ENCODE measurements at places on chromosomes 5 and 9.

DNA sequence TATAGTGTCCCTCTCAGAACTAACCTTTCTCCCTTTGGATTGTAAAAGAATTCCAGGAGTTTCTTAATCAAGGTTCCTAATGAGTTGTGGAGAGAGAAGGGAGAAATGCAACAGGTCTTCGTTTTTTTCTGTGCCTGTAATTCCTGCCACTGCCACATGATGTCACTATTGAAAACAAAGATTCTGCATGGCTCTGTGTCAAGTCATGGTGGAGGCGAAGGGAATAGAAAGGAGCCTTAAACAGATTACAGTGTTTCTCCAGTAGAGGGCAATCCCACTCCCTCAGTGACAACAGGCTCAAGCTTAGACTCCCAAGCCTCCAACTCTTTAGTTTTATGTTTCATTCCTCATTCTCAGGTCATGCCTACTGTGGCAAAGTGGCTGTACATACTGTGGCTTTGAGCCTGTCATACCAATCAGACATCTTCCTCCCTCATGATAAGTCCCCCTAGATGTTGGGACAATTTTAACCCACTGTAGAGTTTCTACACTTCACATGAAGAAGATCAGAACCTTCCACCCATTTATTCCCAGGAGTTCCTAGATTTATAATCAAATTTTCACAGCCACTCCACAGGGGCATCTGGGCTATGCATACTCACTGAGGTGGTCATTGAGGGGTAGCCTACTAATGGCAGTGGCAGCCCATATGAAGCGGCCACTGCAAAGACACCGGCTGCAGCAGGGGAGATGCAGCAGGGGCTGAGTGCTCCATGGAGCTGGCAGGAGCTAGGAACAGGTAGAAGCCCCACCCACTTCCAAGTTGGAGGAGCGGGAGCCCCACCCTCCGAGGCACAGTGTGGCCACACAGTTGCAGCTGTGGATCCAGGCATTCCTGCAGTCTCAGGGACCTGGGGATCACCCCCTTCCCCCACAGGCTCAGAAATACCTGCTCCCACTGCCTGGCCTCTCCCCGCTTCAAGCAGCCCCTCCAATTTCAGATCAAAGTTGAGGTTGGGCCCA lies 97.4 kb upstream of the TRIM32 start:
- DNase-seq, result peak; percentile 43

DNA sequence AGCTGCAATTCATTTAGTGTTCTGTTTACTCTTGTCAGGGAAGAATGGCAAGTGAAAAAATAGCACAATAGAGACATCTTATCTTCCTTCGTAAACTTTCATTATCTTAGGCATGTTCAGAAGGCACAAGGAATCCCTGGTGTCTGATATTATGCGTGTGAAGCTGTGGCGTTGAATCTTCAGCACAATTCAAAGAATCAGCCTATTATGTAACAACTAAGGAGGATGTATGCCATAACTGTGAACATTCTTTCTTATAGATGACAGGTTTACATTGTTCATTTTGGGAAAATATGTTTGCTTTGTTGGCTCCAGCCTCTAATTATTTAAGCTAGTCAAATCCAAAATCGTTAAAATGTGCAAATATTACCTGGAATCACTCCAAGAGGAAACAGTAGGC lies 446.1 kb downstream of the ANXA1 start:
- DNase-seq, result no peak

DNA sequence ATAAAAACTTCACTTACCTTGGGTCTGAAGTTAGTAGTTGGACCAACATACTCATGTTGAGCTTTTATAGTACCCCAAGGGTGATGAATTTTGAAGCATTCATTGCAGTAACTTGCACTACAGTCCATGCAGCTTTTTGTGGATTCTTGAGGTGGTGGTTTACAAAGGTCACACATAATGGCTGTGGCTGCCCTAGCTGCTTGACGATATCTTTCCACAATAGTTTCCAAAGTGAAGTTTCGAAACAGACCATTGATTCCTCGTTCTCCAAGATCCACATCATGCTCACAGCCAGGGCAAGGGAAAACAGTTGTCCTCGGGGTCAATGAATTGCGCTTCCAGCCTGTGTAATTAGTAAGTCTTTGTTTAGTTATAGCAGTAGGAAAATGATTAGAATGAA lies 22.7 kb downstream of the TRIM36 start:
- DNase-seq, result no peak

DNA sequence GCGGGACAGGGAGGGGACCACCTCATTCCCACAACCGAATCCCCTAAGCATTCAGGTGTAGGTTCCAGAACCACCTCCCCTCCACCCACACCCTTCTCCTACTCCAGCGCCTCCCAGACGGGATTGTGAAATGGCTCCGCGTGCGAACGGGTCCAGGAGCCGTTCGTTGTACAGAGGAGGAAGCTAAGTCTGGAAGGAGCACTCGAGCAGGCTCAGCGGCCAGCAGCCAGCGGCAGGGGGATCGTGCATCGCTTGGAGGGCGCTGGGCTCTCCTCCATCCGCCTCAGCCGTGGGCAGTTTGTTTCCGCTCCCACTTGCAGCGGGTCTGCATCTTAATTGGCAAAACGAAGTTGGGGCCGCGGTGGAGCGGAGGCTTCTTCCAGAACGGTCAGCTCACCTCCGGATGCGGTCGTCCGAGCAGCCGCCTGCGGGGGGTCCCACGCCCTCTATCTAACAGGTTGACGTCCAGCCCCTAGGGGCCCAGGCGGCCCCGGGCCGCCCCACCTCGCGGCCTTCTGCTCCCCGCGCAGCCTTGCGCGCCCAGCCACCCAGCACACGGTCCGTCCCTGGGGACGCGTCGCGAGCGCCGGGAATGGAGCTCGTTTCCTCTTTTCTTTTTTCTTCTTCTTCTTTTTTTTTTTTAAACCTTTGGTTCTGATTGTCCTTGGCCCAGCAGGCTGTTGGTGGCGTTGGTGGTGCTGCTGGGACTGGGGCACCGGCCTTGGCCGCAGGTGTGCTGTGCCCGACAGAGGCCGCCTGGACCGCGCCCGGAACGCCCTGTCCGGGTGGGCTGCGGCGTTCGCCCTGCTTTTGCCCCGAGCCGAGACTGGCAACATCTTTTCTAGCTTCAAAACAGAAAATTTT lies 3.9 kb upstream of the BARX1 start:
- no peak for DNase-seq

DNA sequence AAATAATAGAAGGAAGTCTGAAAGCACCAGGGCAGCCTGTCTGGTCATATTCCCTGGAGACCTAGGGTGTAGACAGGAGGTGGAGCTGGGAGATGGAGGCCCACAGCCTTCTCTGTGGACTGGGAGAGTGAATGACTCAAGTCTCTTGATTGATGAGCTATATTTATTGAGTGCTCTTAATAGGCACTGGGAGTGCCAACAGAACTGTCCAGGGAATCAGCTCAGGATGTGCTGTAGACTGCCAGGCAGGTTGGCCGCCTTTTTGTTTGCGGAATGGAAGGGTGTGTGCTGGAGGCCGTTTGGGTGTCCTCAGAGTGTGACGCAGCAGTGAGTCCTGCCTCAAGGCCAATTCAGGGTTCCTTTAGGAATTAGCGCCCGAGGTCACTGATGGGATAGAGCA lies 33.4 kb upstream of the POMT1 start:
- DNase-seq, result no peak

DNA sequence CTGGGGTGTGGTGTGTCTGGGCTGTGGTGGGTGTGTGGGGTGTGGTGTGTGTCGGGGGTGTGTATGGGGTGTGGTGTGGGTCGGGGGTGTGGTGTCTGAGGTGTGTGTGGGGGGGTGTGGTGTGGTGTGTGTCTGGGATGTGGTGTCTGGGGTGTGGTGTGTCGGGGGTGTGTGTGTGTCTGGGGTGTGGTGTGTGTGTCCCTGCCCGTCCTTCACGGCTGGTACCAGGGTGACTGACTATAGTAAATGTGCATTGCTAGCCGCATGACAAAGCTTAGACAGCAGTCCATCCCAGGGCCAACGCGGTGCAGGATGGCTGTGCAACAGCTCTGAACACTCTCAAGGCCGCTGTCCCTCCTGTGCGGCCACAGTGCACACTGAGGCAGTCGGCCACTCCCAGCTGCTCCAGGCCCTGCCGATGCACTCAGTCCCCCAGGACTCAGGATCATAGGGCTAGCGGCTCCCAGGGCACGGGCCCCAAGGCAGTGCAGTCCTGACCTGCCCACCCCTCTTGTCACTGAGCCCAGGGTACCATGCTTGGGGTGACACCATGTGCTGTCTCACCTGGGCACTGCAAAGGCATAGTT lies 54.0 kb downstream of the SECISBP2 start:
- DNase-seq, result no peak

- no peak for DNase-seq
Observed at GRCh38 chr9:81108821-81109220, 580.5 kb downstream of the TLE1 start.

DNA sequence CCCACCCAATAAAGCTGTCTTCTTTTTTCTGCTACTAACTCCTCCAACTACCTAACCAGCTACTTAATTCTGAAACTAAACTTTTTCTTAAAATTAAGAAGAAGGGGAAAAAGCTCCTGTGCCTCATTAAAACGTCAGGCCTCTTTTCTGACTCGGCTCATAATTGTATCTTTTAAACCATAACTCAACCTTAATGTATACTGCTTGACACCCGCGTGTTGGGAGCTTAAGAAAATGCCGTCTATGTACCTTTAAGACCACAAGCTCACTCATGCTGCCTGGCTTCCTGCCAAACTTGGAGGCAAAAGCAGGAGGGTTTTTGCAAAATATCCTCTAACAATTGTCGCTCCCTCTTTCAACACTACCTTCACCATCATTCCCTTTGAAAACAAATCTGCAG lies 5.0 kb downstream of the EBF1 start:
- DNase-seq, result peak; percentile 77

- DNase-seq, result peak; percentile 88
Observed at GRCh38 chr5:148733601-148734438, 79.5 kb upstream of the HTR4 start.

- DNase-seq, result no peak
Observed at GRCh38 chr9:121774715-121775613, 123.5 kb downstream of the DAB2IP start.

DNA sequence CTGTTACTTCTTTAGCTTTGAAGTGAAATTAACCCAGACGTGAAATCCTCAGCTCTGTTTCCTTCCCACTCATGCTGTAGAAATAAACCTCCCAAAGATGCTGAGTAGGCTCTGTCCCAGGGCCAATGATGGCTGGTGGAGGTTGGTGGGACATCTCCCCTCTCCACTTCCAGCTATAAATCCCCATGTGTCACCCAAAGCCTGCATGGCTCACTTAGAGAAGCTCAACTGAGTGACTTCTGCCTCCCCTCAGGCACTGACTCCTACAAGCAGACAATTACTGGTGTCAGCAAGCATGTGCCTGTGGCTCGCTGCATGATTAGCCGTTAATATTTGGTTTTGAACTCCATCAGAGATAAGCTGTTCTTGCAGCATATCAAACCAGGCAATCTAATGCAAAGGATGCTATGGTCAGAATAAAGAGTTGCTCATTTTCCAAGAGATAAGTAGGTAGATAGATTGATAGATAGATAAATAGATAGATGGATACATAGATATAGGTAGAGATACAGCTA lies 569.5 kb upstream of the WWC1 start:
- no peak for DNase-seq

- no peak for DNase-seq
Observed at GRCh38 chr9:109588415-109588814, 90.3 kb upstream of the PTPN3 start.

DNA sequence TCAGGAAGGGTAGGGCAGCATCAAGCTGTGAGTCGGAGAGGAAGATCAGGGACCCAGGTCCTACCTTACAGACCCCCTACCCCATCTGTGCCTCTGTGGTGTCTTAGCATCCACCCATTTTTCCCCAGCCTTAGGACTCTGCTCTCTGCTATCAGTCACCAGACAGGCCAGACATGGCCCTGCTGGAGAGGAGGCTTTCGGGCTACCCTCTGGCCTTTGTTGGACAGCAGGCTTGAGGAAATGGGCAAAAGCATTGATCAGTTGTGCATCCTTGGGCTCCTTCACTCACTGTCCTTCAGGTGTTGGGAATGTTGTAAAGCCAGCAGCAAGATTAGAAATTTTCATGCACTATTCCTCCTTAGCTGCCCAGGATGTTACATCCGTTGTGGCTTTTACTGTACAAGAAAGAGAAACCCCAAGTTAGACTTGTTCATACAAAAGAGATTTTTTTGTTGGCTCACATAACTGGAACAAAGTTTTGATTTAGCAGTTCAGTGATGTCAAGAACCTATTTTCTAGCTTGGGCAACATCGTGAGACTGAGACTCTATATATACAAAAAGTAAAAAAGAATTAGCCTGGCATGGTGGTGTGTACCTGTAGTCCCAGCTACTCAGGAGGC lies 17.4 kb upstream of the TNFAIP8 start:
- DNase-seq, result no peak

- DNase-seq, result peak; percentile 65
Observed at GRCh38 chr5:38420691-38421390, 135.6 kb downstream of the LIFR start.

- DNase-seq, result no peak
Observed at GRCh38 chr5:1896602-1897376, 14.1 kb upstream of the IRX4 start.

DNA sequence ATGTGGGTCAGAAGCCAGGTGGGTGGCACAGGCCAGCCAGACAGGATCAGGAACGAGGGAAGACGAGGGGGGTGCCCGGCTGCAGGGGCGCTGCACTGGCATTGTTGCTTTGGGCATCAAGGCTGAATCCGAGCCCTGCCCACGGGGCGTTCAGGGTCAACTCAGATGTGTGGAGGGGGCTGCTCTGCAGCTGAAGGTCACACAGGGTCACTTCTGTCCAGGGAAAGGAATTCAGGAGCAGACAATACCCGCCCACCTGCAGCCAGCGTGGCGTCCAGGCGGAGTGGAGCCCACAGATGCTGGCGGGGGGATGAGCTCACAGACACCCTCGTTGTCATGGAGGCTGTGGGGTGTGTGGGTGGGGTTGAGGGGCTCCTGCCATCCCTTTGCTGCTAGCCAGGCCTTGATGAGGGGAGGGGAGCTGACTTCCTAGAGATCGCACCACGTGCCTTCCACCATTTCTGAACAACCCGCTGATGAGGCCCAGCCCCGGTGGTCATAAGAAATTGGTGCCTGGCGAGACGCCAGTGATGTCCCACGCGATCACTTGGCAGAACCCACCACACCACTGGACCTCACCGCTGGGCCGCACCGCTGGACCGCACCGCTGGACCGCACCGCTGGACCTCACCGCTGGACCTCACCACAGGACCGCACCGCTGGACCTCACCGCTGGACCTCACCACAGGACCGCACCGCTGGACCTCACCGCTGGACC lies 31.2 kb downstream of the MRPL36 start:
- no peak for DNase-seq

- DNase-seq, result peak; percentile 16
Observed at GRCh38 chr9:17578911-17579793, at the start of gene SH3GL2. TSS of gene SH3GL2 (plus strand) at chr9:17579066.
